Stimulated activated CD4-positive, alpha-beta T cell treated with anti-CD3 and anti-CD28 coated beads, Interleukin-1b, Interleukin-23, amount 100 ng/mL, for 1 hour (primary cell): ENCODE measurements at places on chromosomes 13 and 19.

GRCh38 chr13:80591976-80592740, 251.2 kb upstream of the SPRY2 start:
- no peak for DNase-seq

DNA sequence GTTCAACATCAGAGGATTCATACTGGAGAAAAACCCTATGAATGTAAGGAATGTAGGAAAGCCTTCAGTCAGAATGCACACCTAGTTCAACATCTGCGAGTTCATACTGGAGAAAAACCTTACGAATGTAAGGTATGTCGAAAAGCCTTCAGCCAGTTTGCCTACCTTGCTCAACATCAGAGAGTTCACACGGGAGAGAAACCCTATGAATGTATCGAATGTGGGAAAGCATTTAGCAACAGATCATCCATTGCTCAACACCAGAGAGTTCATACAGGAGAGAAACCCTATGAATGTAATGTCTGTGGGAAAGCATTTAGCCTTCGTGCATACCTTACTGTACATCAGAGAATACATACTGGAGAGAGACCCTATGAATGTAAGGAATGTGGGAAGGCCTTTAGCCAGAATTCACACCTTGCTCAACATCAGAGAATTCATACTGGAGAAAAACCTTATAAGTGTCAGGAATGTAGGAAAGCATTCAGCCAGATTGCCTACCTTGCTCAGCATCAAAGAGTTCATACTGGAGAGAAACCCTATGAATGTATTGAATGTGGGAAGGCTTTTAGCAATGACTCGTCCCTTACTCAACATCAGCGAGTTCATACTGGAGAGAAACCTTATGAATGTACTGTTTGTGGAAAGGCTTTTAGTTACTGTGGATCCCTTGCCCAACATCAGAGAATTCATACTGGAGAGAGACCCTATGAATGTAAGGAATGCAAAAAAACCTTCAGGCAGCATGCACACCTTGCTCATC, 15.4 kb downstream of the ZNF570 start:
- no peak for DNase-seq

- DNase-seq: no peak
These were observed 10.5 kb downstream of the MYO9B start for GRCh38 chr19:17086120-17086519.

GRCh38 chr13:43229506-43229905, 206.1 kb downstream of the DNAJC15 start:
- DNase-seq: no peak

GRCh38 chr19:41307090-41307875, 2.7 kb upstream of the CCDC97 start:
- DNase-seq: no peak

GRCh38 chr19:1577090-1577928, 9.2 kb upstream of the MEX3D start:
- no peak for DNase-seq

- no peak for DNase-seq
These were observed 35.3 kb downstream of the FPR3 start for GRCh38 chr19:51830274-51830673.

GRCh38 chr13:75830842-75831241, 194.7 kb downstream of the LMO7 start:
- no peak for DNase-seq

DNA sequence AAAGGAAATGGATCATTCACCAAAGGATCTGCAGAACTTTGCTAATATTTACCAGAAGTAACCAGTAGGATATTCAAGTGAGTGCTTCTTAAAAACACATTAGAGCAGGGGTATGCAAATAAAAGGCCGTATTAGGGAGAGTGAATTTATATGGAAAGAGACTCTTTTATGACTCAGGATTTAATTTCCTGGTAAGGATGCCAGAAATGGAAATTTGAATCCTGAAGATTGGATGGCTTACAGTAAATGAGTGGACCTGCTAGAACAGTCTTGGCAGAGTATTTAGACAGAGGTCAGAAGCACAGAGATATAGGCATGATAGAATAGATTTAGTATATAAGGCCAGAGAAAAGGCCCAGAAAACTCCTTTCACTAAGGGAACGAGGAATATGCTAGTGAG, 201.6 kb downstream of the SLITRK5 start:
- DNase-seq: no peak

DNA sequence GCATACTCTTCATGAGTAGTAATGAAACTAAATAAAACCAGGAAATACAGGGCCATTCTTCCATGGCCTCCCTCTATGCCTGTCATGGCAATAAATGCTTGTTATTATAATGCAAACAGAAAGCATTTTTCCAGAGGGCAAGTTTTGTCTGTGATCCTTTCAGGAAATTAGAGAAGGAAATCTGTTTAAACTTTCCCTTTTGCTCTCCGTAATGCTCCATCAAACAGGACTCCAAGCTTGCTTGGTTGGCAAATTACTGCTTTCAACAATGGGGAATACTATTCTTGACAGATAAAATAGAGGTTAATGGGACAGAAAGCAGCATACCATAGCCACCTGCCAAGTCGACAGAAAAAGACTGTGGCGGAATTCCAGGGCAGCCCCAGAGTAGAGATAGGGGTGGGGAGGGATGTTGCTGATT, 252.5 kb downstream of the LHFPL6 start:
- no peak for DNase-seq

GRCh38 chr19:19587771-19588170, 30.7 kb downstream of the PBX4 start:
- no peak for DNase-seq

GRCh38 chr13:34167347-34167746, 349.4 kb downstream of the RFC3 start:
- DNase-seq: no peak
